ENCODE measurements at places on chromosomes 2 and 18.
A peak's percentile ranks its signal among the peaks of the same experiment; 100 is the strongest.

DNA sequence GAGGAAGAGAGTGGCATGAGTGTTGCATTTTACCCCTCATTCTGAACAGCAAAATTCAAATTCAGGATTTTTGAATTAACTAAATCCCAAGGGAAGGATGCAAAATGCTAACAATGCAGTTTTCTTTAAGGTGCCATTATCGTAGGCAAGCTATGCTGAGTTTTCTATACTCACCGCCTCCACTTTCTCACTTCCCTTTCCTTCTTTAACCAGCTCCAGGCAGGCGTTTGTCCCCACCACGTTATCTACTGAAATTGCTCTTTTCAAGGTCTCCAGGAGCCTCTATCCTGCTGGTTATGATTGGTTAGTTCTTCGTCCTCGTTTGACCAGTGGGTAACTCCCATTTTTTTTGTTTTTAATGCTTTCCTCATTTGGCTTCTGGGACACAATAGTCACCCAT, 1.8 kb upstream of the CPO start:
- no peak for DNase-seq

GRCh38 chr2:176140513-176141317, 10.6 kb upstream of the HOXD4 start:
- peak; percentile 81 for DNase-seq

DNA sequence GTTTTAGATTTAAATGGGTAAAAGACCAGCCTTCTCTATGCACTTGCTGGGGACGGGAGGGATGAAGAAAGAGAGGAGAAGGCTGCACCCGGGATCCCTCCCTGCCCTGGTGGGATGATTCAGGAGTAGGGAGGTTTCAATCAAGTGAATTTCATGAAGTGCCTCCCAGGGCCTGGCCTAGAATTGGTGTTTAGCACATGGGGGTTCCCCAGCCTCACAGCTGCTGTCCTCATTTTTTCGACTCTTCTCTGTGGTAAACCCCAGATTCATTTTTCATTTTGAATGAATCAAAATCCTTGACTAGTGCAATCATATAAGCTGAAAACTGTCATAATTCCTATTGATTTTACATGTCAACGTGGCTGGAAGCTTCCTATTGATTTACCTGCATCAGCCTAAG, 81.1 kb downstream of the LPIN1 start:
- DNase-seq: no peak

- no peak for DNase-seq
These were observed 145.7 kb downstream of the ZEB2 start for GRCh38 chr2:144374163-144374661.

GRCh38 chr2:2007551-2008501, 263.5 kb upstream of the PXDN start:
- no peak for DNase-seq

DNA sequence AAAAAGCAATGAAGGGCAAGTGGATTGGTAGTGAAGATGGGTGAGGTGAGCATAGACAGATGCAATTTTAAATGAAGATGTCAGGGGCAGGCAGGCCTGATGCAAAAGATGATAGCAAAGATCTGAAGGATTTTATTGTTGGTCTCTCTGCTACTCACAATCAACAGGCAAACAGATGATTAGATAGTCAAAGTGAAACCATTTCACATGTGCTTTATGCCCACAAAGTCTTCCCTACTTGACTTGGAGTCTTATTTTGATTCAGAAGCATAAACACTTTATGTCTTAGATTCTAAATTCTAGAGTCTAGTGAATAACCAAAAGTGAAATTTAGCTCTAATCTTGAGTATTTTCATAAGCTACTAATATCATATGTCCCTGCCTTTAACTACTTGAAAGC, 153.8 kb upstream of the HNRNPA3 start:
- no peak for DNase-seq

DNA sequence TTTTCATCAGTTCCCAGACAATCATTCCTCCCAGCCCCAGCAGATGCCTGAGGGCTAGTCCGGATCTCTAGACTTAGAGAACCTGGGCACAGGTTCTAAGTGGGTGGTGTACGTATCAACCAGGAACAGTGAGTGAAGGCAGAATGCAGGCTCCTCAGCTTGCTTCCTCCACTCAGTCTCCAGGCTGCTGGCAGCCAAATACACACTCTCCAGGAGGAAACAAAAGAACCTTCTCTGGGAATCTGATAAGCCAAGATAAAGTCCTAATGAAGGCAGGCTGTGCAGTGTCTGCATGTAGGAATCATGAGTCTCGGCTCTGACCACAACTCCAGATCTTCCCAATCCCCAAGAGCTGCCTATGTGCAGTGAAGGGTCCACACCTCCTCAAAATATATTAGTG, 245.7 kb downstream of the SP3 start:
- DNase-seq: no peak

- no peak for DNase-seq
These were observed 87.8 kb downstream of the LYPD1 start for GRCh38 chr2:132581991-132582738.

DNA sequence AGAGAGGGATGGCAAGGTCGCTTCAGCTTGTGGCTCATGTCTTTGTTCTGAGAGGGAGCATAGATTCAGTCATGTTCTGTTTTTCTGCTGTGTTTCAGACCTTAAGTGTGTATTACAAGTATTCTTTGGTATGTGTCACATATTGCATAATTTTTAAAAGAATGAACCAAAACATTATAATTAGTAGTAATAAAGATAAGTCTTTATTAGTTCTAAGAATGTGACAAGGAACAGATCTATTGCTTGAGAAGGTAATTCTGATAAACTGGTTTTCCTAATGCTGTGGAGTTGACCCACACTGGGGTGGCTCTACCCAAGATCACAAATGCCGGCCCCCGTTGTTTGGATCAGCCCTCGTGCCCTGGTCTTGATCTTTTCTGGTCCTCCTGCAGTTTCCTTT, 124.3 kb upstream of the FOSL2 start:
- DNase-seq: no peak

GRCh38 chr2:136305517-136306192, 187.7 kb upstream of the CXCR4 start:
- DNase-seq: no peak

GRCh38 chr2:157439824-157440186, 4.1 kb downstream of the CYTIP start:
- no peak for DNase-seq

DNA sequence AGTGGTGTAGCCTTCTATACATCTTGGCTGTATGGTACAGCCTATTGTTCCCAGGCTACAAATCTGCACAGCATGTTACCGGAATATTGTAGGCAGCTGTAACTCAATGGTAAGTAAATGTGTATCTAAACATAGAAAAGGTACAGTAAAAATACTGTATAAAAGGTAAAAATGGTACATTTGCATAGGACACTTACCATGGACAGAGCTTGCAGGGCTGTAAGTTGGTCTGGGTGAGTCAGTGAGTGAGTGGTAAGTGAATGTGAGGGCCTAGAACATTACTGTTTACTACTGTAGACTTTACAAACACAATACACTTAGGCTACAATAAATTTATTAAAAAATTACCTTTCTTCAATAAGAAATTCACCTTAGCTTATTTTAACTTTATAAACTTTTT, 3.7 kb upstream of the MRPS9 start:
- no peak for DNase-seq

DNA sequence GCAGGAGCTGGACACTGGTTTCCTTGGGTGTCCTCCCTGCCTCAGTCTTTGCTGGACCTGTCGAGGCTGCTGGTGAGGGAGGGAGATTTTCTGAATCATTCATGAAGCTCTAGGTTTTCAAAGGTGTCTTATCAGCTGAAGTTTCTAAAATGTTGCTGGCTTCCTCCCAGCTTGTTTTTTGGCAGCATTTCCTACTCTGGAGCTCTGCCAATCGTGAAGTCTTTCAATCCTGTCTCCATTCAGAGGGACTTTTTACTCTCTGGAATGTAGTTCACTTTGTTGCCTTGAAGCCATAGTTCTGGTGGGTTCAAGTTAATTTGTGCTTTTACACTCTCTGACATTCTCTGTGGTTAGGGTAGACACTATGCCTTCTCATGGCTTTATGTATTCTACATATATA, 23.9 kb downstream of the SNTG2 start:
- no peak for DNase-seq

- DNase-seq: no peak
These were observed 61.0 kb downstream of the C2orf76 start for GRCh38 chr2:119305497-119306195.

DNA sequence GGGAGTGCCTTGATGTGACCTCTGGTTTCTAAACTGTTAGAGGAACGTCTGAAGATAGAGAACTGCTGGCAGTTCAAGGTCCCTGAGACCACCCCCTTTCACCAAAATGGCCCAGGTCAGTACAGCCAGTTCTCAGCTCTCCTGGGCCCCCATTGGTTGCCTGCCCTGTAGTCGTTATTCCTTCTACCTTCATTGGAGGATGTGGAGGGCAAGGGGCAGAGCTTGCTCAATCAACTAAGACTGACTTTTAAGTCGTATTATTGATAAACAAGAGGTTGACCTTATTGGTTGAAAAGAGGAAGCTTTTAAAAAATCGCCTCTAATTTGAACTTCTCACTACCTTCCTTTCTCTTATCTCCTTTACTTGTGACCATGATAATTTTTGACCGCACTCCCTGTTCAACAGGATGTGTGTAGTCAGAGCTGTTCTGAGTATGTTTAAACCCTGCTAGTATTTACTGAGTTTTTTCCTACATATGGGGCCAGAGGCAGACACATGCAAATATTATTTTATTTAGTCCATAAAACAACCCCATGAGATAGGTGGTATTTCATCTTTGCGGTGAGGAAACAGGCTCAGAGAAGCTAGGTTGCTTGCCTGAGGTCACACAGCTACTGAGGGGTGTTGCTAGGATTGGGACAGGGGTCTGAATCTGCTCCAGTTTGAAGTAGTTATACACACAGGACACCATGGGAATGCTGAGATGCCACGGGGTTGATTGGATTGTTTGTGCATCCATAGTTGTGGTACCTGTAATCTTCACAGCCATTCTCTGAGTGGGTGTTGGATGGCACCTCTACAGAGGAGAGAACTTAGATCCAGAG, 65.9 kb downstream of the TMEM247 start:
- no peak for DNase-seq

- no peak for DNase-seq
These were observed 56.4 kb upstream of the ITGB6 start for GRCh38 chr2:160256507-160256906.

DNA sequence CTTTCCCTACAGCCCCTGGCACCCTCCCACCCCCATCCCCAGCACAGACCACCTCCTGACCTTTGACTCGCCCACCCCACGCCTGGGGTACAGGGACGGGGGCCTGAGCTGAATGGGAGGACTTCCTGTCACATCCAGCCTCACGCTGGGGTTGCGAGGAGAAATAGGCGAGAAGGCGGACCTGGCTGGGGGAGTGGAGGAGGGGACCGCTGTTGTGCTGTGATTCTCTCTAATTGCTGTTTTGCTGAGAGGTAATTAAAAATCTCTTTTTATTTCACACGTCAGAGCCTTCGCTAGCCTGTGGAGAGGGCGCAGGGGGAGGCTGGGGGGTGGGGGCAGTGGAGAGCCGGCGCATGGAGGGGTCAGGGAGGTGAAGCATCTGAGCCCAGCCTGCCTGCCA, 9.7 kb upstream of the ECEL1 start:
- no peak for DNase-seq

DNA sequence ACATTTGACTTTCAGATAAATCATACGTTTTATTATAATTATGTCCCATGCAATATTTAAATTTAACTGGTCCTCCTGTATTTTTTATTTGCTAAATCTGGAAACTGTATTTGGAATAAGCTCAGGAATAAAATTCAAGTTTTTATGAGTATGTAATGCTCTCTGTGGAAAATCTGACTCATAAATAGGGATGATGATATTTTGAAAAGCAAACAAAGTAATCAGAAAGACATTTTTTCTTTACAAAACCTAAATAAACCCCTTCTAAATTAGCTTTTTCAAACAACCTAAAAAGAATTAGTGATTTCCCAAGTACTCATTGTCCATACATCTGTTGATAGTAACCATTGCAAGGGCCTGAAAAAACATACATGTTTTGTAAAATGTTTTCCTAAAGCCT, 41.1 kb downstream of the ASB1 start:
- DNase-seq: no peak

DNA sequence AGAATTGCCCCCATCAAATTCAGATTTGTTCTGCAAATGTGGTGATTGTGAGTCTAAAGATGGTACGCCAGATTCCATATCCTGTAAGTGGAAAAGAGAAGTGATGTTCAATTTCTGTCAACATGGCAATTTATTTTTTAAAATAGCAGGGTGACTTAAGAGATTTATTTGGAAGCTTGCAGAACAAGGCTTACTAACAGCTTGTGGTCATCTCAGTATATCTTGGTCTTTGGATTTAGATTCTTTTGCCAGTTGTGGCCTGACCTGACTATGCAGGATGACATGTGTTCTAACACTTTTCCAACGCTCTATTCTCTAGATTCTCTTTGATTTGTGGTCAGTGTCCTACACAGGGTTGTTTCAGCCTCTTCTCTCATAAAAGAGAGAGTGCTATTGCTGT, 74.4 kb downstream of the MAP3K20 start:
- DNase-seq: no peak

- no peak for DNase-seq
These were observed 45.1 kb downstream of the LBH start for GRCh38 chr2:30276455-30276911.

DNA sequence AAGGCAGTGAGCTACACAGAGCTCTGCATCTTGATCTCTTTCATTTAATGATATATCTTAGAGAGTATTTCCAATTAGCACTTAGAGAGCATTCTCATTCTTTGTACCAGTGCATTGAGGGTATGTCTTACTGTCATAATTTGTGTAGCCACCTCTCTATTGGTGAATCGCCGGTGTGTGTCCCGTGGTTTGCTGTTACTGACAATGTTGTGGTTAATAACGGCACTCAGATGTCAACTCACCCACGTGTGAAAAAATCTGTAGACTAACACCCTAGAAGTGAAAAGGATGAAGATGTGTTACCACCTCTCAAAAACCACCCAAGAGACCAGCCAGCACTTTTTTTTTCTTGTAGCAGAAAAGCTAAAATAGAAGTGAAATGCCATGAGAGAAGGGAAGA, 37.1 kb downstream of the TEX51 start:
- no peak for DNase-seq

DNA sequence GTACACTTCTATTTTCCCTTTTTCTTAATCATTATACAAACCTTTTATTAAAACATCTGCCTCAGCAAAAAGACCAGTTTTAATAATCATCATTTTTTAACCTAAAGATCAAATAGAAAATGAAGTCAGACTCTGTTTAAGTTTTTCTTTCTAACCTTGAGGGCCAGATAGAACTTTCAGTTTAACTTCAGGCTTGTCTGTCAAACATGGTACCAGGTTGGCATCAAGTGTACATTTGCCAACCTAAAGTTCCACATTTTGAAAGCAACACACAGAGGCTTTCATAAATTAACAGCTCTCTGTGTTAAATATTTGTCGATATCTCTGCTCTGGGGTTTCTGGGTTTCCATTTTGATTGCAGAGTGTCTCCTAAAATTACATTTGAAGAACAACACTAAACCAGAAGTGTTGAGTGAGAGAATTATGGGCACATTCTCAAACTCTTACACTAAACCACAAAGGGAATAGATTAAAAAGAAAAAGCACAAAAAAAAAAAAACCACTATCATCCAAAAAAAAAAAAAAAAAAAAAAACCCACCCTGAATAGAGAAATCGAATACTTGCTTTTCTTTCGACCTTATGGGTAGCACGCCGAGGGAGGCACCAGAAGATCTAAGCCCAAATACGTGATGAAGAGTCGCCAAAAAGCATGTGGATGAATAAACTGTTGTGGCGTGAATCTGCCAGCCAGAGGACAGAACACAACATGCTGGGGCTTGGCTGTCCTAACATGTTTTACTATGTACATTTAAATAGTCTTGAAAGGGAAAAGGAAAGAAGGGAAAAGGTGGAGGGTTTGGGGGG, 166.2 kb downstream of the TCF4 start:
- DNase-seq: no peak
